ENCODE measurements at places on chromosomes 16 and 17. TPM values are rescaled to one million over a fixed set of nuclear protein-coding genes. Genes with fewer than 3 reads are reported as not detected.

CACNG4 gene
- not detected for total RNA-seq

CAMKK1 gene
- total RNA-seq, result 8.9 TPM

CD19 gene
- total RNA-seq, result not detected

CD300LB gene
- 14.1 TPM for total RNA-seq

ADAMTS18 gene
- 2.8 TPM for total RNA-seq

KRTAP9-2 gene
- total RNA-seq, result not detected

ACSM2B gene
- not detected for total RNA-seq

KRT33A gene
- not detected for total RNA-seq

KRTAP2-2 gene
- not detected for total RNA-seq

KRTAP2-3 gene
- not detected for total RNA-seq

GPR139 gene
- total RNA-seq, result not detected

KRT34 gene
- total RNA-seq, result not detected

KRTAP3-2 gene
- not detected for total RNA-seq

RHOT2 gene
- 86.9 TPM for total RNA-seq

FOXC2 gene
- 0.28 TPM for total RNA-seq

BLMH gene
- 33.9 TPM for total RNA-seq

KRTAP3-1 gene
- total RNA-seq, result not detected

CCL23 gene
- 3.4 TPM for total RNA-seq

RCVRN gene
- 0.63 TPM for total RNA-seq

CARD14 gene
- not detected for total RNA-seq
